Left colon (tissue), 2 donors: ENCODE measurements at places on chromosomes 12 and 14.

DNA sequence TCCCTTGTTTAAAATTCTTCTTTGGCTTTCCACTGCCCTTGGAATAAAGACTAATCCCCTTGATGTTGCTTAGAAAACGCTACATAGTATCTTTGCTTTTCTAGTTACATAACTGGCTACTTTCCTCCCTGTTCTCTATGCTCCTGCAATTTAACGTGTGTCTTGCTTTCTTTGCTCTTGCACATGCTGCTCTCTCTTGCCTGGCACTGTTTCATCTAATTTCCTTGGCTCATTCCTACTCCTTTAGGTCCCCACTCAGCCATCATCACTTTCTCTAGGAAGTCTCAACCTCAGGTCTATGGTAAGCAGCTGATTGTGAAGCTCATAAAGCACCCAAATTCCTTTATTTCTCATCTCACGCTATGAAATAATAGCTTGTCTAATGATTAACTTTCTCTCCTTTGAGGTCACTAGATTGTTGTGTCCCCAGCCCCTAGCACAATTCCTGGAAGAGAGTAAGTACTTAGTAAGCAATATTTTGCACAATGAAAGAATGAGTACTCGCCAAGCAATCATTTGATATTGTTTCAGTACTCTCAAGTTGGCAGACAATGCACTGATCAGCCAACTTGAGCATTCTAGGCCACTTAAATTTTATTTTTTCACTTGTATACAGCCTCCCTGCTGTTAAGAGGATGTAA lies 3.3 kb downstream of the ALDH6A1 start:
- no peak for DNase-seq

GRCh38 chr12:121620333-121620891 lies 5.9 kb upstream of the ORAI1 start:
- DNase-seq: no peak

DNA sequence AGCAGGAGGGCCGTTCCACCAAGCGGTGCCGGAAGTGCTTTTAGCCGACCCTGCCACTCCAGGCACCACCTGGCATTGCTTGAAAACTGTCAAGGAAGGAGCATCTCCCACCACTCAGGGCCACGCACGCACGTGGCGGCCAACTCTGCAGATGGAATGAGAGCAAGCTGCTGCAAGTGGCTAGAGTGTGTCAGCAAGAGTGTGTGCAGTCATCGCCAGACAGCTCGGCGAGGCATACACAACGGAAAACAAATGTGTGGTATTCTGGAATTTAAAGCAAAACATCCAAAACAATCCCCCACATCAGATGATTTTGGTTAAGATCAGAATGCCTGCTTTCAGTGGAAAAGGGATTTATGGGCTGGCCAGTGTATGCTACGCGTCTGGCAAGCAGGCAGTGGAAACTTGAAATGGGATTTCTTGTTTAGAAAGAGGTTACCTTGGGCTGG lies 11.2 kb downstream of the CD9 start:
- no peak for DNase-seq

DNA sequence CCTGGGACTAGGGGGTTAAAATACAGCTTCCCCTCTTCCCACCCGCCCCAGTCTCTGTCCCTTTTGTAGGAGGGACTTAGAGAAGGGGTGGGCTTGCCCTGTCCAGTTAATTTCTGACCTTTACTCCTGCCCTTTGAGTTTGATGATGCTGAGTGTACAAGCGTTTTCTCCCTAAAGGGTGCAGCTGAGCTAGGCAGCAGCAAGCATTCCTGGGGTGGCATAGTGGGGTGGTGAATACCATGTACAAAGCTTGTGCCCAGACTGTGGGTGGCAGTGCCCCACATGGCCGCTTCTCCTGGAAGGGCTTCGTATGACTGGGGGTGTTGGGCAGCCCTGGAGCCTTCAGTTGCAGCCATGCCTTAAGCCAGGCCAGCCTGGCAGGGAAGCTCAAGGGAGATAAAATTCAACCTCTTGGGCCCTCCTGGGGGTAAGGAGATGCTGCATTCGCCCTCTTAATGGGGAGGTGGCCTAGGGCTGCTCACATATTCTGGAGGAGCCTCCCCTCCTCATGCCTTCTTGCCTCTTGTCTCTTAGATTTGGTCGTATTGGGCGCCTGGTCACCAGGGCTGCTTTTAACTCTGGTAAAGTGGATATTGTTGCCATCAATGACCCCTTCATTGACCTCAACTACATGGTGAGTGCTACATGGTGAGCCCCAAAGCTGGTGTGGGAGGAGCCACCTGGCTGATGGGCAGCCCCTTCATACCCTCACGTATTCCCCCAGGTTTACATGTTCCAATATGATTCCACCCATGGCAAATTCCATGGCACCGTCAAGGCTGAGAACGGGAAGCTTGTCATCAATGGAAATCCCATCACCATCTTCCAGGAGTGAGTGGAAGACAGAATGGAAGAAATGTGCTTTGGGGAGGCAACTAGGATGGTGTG lies 1.9 kb downstream of the GAPDH start:
- DNase-seq: no peak

DNA sequence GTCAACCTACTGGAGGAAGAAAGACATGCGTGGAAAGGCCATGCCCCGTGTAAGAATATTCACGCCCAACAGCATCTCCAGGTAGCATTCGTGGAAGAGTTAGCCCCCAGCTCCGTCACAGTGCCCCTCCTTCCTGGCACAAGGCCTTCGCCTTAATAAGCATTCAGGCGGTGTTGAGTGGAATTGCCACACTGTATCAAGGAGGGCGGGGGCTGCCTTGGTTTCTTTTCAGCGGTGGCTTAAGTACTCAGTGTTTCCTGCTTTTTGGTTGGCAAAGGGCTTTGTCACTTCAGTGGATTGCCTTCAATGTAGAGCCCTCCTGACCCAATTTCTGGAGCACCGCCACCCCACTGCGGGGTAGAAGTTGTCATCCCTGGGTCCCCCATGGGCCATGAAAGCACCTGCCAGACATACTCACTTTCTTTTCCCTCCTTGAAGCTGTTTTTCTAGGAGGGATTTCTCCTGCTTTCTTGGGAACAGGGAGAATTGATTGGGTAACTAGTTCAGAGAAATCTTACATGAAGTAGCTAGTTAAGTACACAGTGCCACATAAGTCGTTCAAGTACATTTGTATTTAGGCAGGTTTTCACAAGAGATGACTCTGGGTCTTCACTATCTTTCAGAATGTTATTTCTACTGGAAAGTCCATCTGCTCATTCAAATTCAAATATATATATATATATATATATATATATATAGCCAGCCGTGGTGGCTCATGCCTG lies 65.5 kb upstream of the STON2 start:
- no peak for DNase-seq

- DNase-seq: no peak
These were observed 27.7 kb downstream of the WBP11 start for GRCh38 chr12:14775636-14775980.

- DNase-seq: no peak
These were observed 345.2 kb upstream of the KITLG start for GRCh38 chr12:88925454-88925853.

GRCh38 chr12:104478396-104479122 lies 21.8 kb downstream of the CHST11 start:
- DNase-seq: peak; percentile 22

DNA sequence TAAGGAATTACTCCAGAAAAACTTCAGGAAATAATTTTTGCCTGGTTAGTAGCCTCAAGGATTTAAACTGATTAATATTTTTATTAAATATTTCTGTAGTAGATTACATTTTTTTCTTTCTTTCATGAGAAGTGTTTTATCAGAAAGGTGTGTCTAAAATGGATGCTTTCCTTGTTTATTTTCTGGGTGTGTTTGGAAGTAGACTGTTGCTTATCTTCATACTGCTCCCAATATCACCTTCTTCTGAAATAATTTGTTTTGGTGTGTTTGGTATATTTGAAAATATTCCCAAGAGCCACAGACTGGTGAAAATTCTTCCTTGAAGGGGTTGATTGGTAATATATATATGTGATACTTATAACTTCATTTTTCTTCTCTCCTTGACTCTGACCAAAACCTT lies 10.1 kb upstream of the REP15 start:
- no peak for DNase-seq
